SK-N-MC (cell line): ENCODE measurements at places on chromosomes 6 and 20.

DNA sequence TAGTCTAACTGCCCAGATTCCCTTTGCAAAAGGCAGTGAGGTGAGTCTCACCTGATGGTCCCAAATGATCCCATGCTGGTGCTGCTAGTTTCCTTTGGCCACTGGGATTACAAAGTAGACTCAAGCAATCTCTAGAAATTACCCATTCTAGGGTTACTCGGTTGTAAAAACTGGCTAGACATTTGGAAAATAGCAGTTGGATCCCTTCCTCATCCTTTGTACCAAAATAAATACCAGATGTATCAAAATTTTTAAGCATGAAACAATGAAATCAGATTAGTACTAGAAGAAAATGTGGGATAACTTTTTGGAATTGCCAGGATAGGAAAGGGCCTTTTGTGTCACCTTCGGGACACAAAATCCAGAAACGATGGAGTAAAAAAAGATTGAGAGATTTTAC lies 112.9 kb upstream of the TOP1 start:
- no peak for DNase-seq

DNA sequence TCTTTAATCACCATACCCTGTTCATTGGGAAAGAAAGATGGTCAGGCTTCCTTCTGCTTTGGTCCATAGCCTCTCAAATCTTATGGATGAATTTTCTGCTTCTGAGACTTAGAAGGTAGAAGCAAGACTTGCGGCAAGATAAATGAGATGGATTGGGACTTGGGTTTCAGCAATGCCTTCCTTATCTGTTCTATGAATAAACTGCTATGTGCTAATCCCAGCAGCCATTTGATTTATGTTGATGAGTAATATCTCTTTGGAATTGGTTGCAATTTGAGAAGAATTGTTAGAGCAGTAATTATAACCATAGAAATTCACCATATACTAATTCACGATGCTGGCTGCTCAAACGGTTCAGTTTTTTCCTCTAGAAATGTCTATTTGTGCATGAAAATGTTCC lies 48.3 kb downstream of the TXLNB start:
- no peak for DNase-seq

GRCh38 chr20:50680105-50680960 lies 11.0 kb downstream of the RIPOR3 start:
- DNase-seq = no peak

GRCh38 chr20:53220482-53221307 lies 248.5 kb downstream of the TSHZ2 start:
- no peak for DNase-seq

GRCh38 chr6:24357336-24358218 lies at the start of gene DCDC2:
Gene DCDC2, minus strand, starts transcription at chr6:24358059. Its CDS starts 309 bp downstream, at chr6:24357750.
- no peak for DNase-seq

DNA sequence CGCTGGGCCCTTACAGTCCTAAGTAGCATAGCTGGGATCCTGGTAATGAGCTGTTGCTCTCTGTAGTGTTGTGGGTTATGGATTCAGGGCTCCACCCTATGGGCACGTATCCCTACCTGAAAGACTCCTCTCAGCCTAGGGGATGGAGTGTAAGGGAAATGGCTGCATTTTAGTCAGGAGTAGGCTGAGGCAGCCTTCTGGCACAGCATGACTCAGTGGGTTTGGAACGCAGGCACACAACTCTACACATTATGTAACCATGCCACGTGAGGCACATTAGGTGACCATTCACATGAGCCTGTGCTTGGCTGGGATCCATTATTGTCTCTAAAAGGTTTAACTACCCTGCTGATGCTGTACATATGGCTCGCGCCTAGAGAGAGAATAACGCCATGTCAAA lies 27.8 kb downstream of the HDDC2 start:
- DNase-seq = no peak

DNA sequence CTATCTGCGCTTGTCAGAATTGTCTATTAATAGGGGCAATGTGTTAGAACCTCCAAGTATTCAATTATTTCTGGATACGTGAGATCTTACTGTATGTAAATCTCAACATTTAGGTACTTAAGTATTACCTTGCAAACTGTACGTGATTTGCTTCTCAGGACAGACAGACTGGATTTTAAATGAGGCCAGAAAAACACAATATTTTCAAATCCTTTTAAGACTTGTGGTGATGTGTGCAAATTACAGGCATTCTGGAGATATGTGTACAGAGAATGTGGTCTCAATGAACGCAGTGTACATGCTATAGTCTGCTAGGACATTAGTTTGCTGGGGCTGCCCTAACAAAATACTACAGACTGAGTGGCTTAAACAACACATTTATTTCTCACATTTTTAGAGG lies 16.9 kb downstream of the CCR6 start:
- DNase-seq = no peak

- DNase-seq = no peak
Observed at GRCh38 chr20:2544211-2544610, 7.8 kb downstream of the TMC2 start.

DNA sequence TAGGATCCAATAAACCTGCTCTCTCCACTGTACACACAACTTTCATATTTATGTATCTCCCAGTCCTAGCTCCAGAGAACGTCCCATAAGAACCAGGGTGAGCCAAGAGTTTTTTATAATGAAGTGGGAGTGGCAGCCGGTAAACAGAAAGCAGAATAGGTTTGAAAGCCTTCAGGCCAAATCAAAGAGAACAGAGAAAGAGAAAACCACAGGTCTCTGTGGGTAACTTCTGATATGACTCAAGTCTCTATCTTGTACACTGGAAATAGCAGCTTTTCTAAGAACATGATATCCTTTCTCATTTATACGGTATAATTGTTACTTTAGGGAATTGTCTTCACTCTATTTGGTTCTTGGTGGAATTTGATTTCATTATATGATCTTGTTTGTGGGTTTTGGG lies 273.6 kb downstream of the PACRG start:
- no peak for DNase-seq

DNA sequence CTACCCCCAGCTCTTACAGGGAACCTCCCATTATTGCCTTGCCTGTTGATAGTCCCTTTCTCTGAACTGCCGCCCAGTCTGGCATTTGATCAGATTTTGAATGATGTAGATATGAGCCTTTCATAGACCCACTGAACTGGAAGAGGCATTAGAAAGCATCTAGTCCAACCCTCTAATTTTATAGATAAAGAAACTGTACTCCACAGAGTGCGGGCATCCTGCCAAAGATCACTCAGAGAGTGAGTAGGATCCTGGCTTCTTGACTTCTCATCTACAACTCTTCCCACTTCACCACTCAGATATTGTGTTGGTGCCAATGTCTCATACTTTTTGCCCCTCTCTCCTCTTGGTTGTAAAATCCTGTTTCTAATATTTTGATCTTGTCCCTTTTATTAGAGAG lies 179.2 kb upstream of the BMP2 start:
- no peak for DNase-seq
